H1 (cell line): ENCODE measurements at places on chromosomes 6 and 20. TPM values are rescaled to one million over a fixed set of nuclear protein-coding genes. Genes with fewer than 3 reads are reported as not detected.

DNA sequence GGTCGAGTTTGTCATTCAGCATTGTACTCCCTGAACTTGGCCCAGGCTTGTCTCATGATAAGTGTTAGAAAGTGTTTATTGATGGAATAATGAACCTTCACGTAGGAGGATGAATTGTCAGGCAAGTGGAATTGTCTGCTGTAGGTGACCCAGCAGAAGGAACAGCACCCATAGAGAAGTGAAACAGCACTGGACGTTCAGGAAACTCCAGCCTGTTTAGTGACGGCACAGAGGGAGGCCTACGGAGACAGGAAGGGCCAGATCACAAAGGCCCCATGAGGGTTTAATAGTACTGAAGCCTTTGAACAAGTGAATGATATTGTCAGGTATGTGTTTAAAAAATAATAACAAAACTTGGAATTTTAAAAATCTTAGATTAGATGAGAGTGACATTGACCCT is 2.9 kb downstream of the STX11 start:
- H3K27me3 ChIP-seq: peaks cover 24% of the 10 kb centered on the region
- DNase-seq: no peak
- no peaks in the 10 kb centered on the region for H3K4me1 ChIP-seq
- H3K36me3 ChIP-seq: no peaks in the 10 kb centered on the region
- no peak overlapping the region for H3K4me3 ChIP-seq
- H3K27ac ChIP-seq: no peak overlapping the region

GRCh38 chr6:11814819-11815218 is 36.2 kb upstream of the ADTRP start:
- no peaks in the 10 kb centered on the region for H3K27me3 ChIP-seq
- H3K36me3 ChIP-seq: no peaks in the 10 kb centered on the region
- no peak for DNase-seq

- H3K4me3 ChIP-seq: no peak overlapping the region
- no peak for DNase-seq
- H3K36me3 ChIP-seq: no peaks in the 10 kb centered on the region
- H3K27me3 ChIP-seq: no peaks in the 10 kb centered on the region
- peaks cover 3% of the 10 kb centered on the region; the same call in 1 of the 2 replicates for H3K4me1 ChIP-seq
Measured at GRCh38 chr6:19324376-19324775, 512.8 kb upstream of the ID4 start.

DNA sequence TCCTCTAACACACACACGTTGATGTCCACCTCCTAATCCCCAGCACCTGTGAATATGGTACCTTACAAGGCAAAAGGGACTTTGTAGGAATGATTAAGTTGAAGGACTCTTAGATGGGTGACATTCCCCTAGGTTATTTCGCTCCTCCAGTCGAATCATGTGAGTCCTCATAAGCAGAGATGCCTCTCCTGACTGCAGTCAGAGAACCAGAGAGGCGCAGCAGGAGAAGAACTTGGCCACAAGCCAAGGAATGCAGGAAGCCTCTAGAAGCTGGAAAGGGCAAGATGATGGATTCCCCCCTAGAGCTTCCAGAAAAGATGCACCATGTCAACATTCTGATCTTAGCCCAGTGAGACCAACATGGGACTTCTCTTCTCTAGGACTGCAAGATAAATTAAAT is 133.1 kb upstream of the PTPRT start:
- no peaks in the 10 kb centered on the region for H3K36me3 ChIP-seq
- DNase-seq: no peak
- no peak overlapping the region for H3K4me3 ChIP-seq
- H3K27ac ChIP-seq: no peak overlapping the region
- H3K4me1 ChIP-seq: peaks cover 3% of the 10 kb centered on the region

- no peak overlapping the region for H3K27ac ChIP-seq
- peaks cover 2% of the 10 kb centered on the region; the same call in 1 of the 2 replicates for H3K4me1 ChIP-seq
- H3K4me3 ChIP-seq: no peak overlapping the region
- H3K36me3 ChIP-seq: no peaks in the 10 kb centered on the region
- H3K27me3 ChIP-seq: peaks cover 18% of the 10 kb centered on the region
Measured at GRCh38 chr6:30483677-30484279, 5.5 kb upstream of the HLA-E start.

GRCh38 chr6:89564752-89565427 is 73.7 kb downstream of the LYRM2 start:
- no peaks in the 10 kb centered on the region for H3K27me3 ChIP-seq
- H3K27ac ChIP-seq: no peak overlapping the region
- no peaks in the 10 kb centered on the region for H3K36me3 ChIP-seq
- no peak for DNase-seq

DNA sequence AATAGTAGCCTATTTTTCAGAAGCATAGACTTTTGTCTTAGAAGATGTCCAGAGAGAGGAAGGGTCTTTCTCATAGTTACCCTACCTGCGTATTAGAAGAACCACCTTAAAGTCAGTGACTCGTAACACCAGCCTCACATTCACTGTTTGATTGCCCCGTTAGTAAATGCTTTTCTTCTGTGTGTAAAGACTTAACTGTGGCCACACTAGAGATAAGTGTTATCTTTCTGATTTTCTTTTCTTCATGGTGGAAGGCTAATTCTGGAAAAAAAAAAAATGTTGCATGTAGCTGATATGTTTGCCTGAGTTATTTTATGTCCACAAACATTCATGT is 83.9 kb downstream of the SAMD3 start:
- DNase-seq: no peak
- H3K27me3 ChIP-seq: no peaks in the 10 kb centered on the region
- no peaks in the 10 kb centered on the region for H3K36me3 ChIP-seq

GRCh38 chr6:151385177-151385576 is 6.2 kb downstream of the ZBTB2 start:
- no peak for DNase-seq
- H3K27me3 ChIP-seq: no peaks in the 10 kb centered on the region

DNA sequence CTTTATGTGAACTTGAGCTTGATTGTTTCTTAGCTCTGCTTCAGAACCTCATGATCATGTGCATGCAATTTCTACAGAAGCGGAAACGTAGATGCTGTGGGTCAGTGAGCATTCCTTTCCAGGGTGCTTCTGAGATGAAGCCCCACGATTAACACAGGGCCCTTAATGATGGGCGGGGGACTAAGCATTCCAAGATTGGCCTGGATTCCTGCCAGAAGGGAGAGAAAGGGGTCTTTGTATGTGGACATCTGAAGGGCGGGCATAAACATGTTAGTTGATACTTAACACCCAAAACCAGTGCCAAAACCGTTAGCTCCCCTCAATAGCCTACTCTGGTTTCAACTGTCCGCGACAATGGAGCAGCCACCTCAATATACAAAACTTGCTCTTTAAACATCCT is 46.9 kb upstream of the POU3F2 start:
- H3K4me1 ChIP-seq: peaks cover 2% of the 10 kb centered on the region; the same call in 1 of the 2 replicates
- no peak overlapping the region for H3K4me3 ChIP-seq
- no peak for DNase-seq
- H3K27me3 ChIP-seq: no peaks in the 10 kb centered on the region
- H3K27ac ChIP-seq: no peak overlapping the region

DNA sequence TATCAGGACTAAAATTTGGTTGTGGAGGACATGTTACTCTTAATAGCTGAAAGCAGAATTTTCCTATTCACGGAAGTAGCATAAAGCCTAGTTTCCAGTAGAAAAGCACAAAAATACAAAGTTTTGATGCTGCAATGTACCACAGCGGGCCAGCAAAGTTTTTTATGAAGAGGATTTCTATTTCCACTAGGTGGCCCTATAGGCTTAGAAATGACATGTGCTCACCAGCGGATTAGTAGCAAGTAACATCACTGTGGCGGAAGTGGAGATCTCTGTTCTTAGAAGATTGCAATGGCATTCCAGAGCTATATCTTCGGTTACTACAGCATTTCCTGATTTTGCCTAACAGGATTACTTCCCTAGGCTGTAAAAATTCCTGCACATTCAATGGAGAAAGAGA is 1219.0 kb upstream of the EYS start:
- H3K4me3 ChIP-seq: no peak overlapping the region
- DNase-seq: no peak
- no peak overlapping the region for H3K27ac ChIP-seq
- no peaks in the 10 kb centered on the region for H3K36me3 ChIP-seq
- no peaks in the 10 kb centered on the region for H3K4me1 ChIP-seq
- H3K27me3 ChIP-seq: no peaks in the 10 kb centered on the region

DNA sequence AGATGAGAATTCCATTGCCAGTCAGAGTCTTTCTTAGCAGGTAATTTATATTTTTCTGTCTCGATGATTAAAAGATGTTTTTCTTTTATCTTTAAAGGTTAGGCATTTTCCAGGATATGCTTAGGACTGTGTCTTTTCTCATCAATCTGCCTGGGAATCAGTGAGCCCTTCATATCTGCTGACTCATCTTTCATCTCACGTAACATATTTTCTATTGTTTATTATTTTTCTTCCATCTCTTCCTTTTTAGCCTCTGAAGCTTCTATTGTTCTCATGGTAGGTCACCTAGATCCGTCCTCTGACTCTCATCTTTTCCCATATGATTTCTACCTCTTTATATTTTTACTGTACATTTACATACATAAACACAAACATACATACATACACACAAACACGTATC is 8.7 kb downstream of the CCDC28A start:
- DNase-seq: no peak
- no peaks in the 10 kb centered on the region for H3K4me1 ChIP-seq
- H3K4me3 ChIP-seq: no peak overlapping the region
- H3K36me3 ChIP-seq: no peaks in the 10 kb centered on the region
- H3K27ac ChIP-seq: no peak overlapping the region

DNA sequence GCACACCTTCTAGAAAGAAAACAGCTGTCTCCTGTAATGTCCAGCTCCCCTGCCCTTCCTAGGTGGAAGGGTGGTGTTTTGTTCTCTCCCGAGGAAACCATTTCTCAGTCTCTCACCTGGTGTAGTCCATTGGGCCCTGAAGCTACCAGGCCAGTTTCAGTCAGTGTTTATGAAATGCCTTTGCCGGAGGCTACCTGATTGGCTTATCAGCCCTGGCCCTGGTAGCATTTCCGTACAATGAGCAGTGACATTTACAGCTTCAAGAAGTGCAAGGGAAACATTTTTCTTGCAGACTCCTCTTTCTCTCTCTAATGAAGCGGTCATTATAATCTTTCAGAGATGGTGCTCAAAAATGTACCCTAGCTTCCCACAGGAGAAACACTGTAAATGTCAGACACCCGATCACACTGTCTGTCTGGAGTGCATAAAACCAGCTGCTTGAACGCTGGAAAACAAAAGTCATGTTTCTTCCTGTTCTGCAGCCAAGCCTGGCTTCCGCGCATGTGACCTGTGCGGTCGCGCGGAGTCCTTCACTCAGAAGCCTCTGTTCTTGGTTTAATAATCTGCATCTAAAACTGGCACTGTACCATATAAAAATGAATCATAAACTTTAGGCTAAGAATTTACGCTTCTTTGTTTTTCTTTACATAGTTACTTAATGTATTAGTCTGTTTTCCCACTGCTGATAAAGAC is 28.4 kb upstream of the SAYSD1 start:
- H3K36me3 ChIP-seq: no peaks in the 10 kb centered on the region
- H3K4me1 ChIP-seq: no peaks in the 10 kb centered on the region

- H3K27me3 ChIP-seq: no peaks in the 10 kb centered on the region
- H3K4me1 ChIP-seq: no peaks in the 10 kb centered on the region
- no peak overlapping the region for H3K27ac ChIP-seq
Measured at GRCh38 chr6:51775942-51776860, 311.2 kb downstream of the PKHD1 start.

GRCh38 chr20:59412181-59412580 is 111.8 kb downstream of the EDN3 start:
- no peaks in the 10 kb centered on the region for H3K36me3 ChIP-seq
- H3K27ac ChIP-seq: no peak overlapping the region
- no peak overlapping the region for H3K4me3 ChIP-seq
- H3K27me3 ChIP-seq: no peaks in the 10 kb centered on the region
- no peaks in the 10 kb centered on the region for H3K4me1 ChIP-seq
- no peak for DNase-seq

DNA sequence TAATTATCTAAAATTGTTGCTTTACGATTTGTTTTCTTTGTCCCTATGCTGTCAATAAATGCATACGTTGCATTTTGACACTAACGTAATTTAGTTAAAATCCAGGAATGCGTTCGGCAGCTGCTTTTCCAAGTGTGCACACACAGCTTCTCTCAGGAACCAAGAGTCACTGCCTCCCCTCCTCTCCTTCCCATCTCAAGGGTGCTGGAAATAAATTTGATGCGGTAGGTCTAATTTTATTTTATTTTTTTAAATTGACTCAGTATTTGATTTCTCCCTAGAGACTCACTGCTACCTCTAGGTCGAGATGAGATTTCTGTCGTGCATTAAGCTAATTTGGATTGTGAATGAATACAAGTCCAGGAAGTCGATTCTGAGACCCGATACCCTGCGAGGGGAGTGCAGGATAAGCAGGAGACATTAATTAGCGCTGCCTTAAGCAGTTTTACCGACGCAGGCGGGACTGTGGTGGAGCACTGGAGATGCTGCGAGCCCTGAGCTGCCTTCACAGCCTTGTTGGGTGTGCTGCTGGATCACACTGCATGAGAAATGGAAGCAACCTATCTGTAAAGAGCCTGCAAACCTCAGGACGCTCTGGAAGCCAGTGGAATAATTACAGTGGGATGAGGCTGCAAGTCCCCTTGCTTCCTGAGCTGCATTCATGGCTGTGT is 381.2 kb downstream of the C6orf118 start:
- H3K36me3 ChIP-seq: no peaks in the 10 kb centered on the region
- no peaks in the 10 kb centered on the region for H3K27me3 ChIP-seq
- H3K27ac ChIP-seq: no peak overlapping the region
- DNase-seq: no peak
- H3K4me3 ChIP-seq: no peak overlapping the region
- H3K4me1 ChIP-seq: no peaks in the 10 kb centered on the region

DNA sequence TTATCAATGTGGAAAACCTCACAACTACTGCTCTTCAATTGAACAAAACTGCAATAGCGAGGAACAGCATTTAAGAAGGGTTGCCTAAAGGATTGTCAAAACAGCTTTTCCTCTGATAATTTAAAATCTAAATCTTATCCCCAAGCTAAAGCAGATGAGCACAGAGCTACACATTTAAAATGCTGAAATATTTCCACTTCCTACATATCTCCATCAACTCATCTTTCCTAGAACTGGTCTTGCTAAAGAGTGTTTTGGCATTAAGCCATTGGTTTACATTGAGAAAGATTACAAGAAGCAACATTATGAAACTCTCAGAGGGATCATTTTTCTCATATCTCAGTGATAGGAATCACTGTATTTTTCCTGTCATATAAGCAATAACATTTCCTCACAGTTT is 3.6 kb downstream of the OR10C1 start:
- no peaks in the 10 kb centered on the region for H3K36me3 ChIP-seq
- H3K4me1 ChIP-seq: peaks cover 3% of the 10 kb centered on the region
- H3K27me3 ChIP-seq: no peaks in the 10 kb centered on the region
- DNase-seq: no peak
- no peak overlapping the region for H3K4me3 ChIP-seq

GRCh38 chr20:18722371-18722770 is 91.2 kb upstream of the SCP2D1 start:
- H3K27me3 ChIP-seq: no peaks in the 10 kb centered on the region
- no peak for DNase-seq
- H3K36me3 ChIP-seq: no peaks in the 10 kb centered on the region
- no peak overlapping the region for H3K4me3 ChIP-seq
- no peak overlapping the region for H3K27ac ChIP-seq

Gene SIRPD
- not detected in 2 replicates for polyA plus RNA-seq

Gene ID1
- polyA plus RNA-seq: 357 and 566 TPM in 2 replicates

Gene TPD52L1
- 14.2 and 14.3 TPM in 2 replicates for polyA plus RNA-seq

Gene CYP21A2
- polyA plus RNA-seq: 0.14 and 0.23 TPM in 2 replicates

Gene PNRC1
- 6.3 and 8.2 TPM in 2 replicates for polyA plus RNA-seq

Gene MDFI
- polyA plus RNA-seq: 65.6 and 78.9 TPM in 2 replicates
